ENCODE measurements at places on chromosomes 1 and 21.

GRCh38 chr1:21586846-21587601, 77.8 kb downstream of the ALPL start:
- no peak for DNase-seq

GRCh38 chr1:230251644-230252191, 174.4 kb downstream of the PGBD5 start:
- no peak for DNase-seq

DNA sequence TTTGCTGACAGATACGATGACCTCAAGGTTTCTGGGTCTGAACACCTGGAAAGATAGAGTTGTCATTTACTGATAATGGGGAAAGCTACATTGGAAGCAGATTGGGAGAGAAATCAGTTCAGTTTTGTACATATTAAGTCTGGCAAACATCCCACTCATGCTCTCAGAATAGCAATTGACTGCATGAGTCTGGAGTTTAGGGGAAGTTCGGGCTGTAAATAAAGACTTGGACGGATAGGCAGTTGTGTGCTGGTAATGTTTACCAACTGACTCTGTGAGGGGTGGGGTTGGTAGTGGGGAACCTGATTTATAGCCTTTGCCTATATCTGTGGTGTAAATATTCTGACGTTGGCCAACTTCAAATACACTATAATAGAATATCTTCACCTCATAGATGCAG, 4.0 kb downstream of the H6PD start:
- DNase-seq: no peak

DNA sequence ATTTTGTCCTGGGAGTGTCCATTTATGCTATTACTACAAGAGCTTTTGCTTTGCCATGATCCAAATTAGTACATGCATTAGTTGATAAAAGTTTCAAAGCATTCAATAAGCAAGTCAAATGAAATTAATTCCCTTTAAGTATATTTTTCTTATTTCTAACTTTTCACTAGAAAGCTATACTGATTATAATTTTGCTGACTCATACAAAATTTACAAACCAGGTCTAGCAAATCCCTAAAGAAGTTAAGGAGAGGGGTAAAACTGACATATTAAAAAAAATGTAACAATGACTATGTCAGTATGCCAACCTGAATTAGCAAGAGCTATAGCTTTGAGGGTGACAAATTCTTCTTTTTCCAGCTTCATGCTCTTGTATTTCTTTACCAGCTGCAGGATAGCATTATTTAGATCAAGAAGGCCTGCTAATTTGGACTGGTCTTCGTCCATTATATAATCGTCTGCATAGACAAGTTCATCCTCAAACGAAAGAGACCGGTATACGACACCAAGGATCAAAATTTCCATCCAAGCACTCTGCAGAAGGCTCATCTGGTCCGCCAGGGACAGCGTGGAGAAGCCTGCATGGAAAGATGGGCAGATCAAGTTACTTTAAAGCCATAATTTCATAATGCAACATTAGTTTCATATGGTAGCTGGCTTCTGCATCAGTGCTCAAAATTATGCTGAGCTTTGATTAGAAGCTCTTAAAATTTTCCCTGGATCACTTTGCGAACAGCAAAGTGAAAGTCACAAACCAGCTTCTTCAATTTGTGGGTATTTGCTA, 95.8 kb upstream of the USH2A start:
- no peak for DNase-seq

DNA sequence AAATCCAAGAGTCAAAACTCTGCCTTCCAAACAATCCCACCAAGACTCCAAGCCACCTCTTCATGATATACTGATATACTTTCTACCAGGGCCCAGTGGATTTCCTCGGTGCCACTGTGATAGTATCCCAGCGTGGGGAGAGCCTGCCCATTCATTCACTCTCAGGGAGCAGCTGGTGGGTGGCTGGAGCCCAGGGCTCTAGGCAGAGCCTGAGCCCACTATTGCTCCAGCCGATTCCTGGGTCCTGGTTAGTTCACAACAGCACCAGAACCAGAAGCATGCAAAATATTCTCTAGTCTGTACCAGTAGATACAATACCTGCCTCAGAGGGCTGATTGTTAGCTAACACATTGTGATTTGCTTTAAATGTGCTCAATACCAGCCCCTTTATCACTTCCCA, 831 bp downstream of the CSRP1 start:
- no peak for DNase-seq

GRCh38 chr1:17134034-17134433, 14.8 kb upstream of the PADI2 start:
- DNase-seq: no peak

DNA sequence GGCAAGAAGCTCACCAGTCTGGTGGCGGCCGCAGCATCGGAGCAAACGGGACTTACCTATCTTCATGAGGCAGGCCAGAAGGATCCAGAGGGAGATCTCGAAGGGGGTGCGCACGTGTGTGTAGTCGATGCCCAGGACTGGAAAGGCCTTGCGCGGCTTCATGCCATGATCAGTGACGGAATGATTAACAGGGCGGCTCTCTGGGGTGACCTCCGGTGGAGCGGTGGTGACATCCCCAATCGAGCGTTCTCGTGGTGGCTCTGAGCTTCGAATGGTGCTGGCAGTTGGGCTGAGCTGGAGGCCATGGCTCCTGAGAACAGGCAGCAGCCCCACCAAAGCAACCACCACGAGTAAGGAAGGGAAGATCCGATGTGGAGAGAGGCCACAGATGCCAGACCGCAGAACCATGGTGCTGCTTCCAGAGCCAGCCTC, 982 bp downstream of the SLC9A1 start:
- DNase-seq: no peak

DNA sequence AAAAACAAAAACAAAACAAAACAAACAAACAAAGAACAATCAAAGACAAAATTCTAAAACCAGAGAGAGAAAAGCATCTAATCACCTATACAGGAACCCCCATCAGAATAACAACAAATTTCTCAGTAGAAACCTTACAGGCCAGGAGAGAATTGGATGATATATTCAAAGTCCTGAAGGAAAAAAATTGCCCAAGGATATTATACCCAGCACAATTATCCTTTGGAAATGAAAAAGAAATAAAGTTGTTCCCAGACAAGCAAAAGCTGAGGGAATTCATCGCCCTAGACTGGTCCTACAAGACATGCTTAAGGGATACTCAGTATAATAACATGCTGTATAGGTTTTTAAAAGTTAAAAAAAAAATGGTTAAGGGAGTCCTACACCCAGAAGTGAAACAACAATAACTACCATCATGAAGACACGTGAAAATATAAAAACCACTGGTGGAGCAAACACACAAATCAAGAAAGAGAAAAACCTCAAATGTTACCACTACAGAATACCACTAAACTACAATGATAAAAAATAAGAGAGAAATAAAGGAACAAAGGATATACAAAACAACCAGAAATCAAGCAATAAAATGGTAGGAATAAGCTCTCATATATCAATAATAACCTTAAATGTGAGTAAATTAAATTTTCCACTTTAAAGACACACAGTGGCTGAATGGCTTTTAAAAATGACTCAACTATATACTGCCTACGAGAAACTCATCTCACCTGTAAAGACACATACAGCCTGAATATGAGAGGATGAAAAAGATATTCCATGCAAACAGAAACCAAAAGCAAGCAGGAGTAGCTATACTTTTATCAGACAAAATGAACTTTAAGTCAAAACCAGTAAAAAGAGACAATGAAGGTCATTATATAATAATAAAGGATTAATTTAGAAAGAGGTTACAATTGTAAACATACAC, 121.9 kb downstream of the ACBD6 start:
- no peak for DNase-seq

DNA sequence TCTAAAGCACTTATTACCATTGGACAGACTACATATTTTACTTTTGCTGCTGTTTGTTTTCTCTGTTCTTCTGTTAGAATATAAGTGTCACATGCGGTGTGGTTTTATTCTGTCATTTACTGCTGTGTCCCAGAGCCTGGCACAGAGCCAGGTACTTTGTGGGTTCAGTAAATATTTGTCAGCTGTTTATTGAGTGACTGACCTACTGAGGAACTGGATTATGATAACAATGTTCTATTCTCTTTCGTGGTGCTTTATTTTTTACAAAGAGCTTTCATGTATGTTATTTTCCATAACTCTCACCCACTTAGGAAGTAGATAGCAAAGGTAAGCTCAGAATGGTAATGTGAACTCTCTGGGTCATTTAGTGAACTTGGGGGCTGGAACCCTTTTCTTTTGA, 118.8 kb downstream of the RWDD3 start:
- no peak for DNase-seq

DNA sequence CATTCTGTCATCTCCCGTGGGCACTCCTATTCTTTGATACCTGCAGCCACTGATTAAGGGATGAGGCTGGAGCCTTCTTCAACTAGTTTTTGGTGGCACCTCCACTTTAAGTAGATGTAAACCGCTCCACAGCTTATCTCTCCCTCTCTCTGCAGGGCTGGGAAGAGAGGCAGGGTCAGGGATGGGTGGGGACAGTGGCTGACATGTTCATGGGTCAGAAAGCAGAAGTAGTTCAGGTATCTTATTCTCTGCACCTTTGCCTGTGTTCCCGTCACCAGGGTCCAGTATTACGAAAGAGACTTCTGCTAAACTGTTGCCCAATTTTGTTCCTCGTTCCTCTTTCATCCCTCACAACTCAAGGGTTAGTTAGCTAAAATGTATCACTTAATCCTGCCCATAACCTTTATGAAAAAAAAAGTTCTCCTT, 51.7 kb upstream of the EDEM3 start:
- no peak for DNase-seq

DNA sequence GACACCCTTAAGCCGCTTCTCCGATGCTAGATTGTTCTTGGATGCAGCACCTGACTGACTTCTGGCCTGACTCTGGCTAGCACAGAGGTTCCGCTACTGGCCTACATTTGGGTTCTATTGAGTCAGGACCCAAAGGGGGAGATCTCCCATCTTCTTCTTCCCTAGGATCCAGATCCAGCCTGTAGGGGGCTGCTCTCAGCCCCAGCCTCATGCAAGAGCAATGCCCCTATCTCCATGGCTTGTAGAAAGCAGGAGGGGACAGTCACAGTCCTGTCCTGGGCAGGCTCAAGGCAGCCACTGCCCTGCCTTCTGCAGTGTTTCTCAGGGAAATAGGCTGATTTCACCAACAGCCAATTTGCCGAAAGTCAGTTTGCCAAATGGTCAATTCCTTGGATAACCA, 6.3 kb upstream of the ADAR start:
- no peak for DNase-seq

- no peak for DNase-seq
These were observed at the start of gene FAM177B for GRCh38 chr1:222736972-222737371. Gene FAM177B (plus strand): TSS chr1:222737202. CDS start chr1:222746546, 9,344 bp downstream.

- DNase-seq: no peak
These were observed 36.8 kb downstream of the FMO3 start for GRCh38 chr1:171127501-171127900.

- DNase-seq: no peak
These were observed 990 bp downstream of the VWA5B1 start for GRCh38 chr1:20291645-20292084.

GRCh38 chr1:182984621-182985020, 31.7 kb upstream of the SHCBP1L start:
- no peak for DNase-seq

GRCh38 chr1:6897138-6897537, 111.9 kb downstream of the CAMTA1 start:
- no peak for DNase-seq

GRCh38 chr1:110916669-110917306, 43.8 kb downstream of the CD53 start:
- DNase-seq: no peak

DNA sequence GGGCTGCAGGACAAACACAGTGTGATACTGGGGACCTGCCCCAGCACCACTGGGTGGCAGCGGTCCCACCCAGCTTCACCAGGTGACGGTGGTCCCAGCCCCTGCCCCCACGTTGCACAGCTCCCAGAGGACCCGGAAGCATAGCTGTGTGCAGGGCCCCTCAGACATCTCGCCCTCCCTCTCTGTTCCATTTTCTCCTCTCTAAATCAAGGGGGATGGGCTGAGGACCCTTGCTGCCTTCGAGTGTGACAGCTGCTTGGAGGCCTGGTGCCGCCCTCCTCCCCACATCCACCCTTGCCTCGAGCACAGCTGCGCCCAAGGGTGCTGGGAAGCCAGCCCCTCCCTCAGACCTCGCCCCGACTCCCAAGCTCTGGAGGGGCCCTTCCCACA, 16.1 kb upstream of the LRRC3 start:
- DNase-seq: no peak

GRCh38 chr1:208045463-208046260, 134.7 kb upstream of the CD34 start:
- no peak for DNase-seq

GRCh38 chr1:24957808-24958752, 28.0 kb upstream of the RUNX3 start:
- no peak for DNase-seq
